ENCODE measurements at places on chromosomes 4 and X.

DNA sequence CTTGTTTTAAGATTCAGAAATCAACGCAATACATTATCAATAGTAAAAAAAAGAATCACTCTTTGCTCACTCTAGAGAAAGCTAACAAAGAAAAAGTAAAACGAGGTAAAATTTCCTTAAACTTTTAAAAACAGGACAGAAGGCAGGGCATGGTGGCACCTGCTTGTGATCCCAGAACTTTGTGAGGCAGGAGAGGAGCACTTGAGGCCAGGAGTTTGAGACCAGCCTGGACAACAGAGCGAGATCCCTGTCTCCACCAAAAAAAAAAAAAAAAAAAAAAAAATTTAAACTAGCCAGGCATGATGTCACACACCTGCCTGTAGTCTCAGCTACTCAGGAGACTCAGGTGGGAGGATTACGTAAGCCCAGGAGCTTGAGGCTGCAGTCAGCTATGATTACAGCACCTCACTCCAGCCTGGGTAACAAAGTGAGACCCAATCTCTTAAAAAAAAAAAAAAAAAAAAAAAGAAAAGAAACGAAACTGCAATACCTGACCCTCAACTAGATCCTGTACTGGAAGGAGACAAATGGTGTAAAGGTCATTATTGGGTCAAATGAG is 3.5 kb downstream of the CCNI start:
- no peak for DNase-seq

GRCh38 chr4:133594390-133595207 is 445.5 kb downstream of the PCDH10 start:
- DNase-seq = no peak

DNA sequence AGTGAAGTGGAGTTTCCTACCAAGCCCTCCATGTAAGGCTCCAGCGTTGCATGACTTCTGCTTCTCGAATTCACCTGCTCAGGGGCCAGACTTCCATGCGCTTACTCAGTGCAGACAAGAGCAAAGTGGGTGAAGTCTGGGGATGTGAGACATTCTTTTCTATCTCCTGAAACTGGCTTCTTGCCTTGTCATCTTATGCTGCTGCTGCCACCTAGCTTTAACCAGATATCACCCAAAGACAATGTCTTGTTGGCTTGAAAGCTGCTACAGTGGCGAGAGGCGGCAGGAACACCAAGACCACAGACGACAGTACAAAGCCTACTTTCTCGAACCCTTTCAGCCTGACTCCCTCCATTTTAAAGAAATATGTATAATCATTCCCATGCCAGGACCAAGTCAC is 103.6 kb upstream of the ADGRG2 start:
- no peak for DNase-seq

DNA sequence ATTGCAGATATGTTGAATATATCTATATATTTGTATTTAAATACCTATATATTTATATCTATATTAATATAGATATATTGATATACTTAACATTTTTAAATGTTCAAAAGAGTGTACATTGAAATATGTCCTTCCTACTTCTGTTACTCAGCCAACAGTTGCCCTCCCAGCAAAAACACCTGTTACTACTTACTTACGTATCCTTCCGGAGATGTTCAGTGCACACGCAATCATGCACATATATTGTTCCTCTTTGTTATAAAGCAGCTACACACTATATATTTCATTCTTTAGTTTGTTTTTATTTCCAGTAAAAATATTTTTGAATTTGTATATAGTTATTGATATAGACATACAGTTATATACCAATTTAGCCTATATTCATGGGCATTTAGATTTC is 142.3 kb downstream of the ARHGAP24 start:
- DNase-seq = no peak

DNA sequence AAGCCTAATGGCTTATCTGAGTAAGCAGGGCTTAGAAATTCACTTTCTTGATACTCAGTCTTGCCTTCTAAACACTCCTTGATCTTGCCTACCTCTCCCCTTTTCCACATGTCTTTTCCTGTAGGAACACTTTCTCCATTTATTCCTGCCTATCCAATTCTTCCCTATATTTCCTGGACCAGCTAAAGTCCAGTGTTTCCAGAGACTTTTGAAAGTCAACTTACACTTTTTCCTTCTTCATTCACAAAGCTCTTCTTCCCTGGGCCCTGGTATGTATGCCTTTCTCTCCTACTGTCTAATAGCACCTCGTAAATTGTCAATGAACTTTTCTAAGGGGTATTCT is 20.6 kb downstream of the VSIG4 start:
- DNase-seq = no peak

All from stimulated activated CD8-positive, alpha-beta memory T cell treated with anti-CD3 and anti-CD28 coated beads, Interleukin-4, amount 100 ng/mL, for 24 hours (primary cell).